ENCODE measurements at places on chromosomes 7 and 10.

DNA sequence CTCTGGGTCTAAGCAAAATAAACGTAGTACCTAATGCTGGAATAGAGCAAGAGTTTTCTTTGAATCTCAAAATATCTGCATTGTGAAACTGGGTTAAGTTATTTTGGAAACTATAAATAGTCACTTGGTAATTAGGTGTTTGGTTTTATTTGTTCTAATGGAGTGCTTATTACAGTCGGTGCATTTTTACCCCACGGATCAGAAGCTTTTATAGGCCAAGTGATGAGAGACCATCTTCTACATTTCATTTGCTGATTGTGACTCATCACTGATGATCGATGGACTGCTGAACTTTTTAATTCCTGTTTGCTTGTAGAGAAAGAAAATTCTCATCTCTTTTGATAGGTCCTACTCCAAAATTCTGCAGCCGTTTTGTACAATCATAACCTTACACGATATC, 28.2 kb downstream of the MGMT start:
- no peak for DNase-seq

- DNase-seq: no peak
These were observed 547.8 kb downstream of the SORCS3 start for GRCh38 chr10:105188737-105189462.

DNA sequence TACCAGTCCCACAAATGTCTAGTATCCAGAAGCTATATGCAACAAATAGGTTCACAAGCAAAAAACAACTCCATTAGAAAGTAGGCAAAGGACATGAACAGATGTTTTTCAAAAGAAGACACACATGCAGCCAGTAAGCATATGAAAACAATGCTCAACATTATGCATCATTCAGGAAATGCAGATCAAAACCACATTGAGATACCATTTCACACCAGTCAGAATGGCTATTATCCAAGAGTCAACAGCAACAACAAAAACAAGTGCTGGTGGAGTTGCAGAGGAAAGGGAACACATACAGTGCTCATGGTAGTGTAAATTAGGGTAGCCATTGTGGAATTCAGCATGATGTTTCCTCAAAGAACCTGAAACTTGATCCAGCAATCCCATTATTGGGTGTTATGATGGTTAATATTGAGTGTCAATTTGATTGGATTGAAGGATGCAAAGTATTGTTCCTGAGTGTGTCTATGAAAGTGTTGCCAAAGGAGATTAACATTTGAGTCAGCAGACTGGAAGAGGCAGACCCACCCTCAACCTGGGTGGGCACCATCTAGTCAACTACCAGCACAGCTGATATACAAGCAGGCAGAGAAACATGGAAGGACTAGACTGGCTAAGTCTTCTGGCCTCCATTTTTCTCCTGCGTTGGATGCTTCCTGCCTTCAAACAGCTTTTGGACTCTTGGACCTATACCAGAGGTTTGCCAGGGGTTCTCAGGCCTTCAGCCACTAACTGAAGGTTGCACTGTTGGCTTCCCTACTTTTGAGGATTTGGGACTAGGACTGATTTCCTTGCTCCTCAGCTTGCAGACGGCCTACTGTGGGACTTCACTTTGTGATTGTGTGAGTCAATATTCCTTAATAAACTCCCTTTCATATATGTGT, 218.4 kb upstream of the SEMA3D start:
- no peak for DNase-seq

DNA sequence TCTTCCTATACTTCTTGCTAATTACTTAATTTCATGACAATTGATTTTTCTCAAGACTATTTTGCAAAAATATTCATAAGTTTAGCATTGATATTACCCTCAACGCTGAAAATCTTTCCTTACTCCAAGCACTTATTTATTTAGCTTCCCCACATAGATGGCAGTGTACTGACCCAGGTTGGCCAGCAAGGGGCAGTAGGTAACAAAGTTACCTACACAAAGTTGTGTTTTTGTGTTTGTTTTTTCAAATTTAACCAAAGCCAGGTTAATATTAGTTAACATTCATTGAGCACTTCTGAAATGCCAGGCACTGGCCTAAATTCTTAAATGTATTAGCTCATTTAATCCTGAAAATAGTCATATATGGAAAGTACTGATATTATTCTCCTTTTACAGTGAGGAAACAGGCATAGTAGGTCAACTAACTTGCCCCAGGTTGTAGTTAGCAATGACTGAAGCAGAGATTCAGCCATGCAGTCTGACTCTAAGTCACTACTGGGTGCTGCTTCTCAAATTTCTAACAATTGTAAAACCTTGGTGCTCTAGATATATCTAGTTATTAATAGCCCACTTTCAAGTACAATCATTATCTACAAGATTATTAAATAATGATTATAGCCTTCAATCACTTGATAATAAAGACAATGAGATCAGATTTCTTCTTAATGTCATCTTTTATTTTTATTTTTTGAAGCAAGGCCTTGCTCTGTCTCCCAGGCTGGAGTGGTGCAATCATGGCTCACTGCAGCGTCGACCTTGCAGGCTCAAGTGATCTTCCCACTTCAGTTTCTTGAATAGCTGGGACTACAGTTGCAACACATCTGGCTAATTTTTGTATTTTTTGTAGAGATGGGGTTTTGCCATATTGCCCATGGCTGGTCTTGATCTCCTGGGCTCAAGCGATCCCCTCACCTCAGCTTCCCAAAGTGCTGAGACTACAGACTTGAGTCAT, 5.8 kb upstream of the GGCT start:
- peak; percentile 49 for DNase-seq

- DNase-seq: peak; percentile 81
These were observed 15.8 kb downstream of the BTBD16 start for GRCh38 chr10:122286867-122287266.

- peak; percentile 70 for DNase-seq
These were observed 10.1 kb upstream of the ADAP1 start for GRCh38 chr7:964401-965231.

DNA sequence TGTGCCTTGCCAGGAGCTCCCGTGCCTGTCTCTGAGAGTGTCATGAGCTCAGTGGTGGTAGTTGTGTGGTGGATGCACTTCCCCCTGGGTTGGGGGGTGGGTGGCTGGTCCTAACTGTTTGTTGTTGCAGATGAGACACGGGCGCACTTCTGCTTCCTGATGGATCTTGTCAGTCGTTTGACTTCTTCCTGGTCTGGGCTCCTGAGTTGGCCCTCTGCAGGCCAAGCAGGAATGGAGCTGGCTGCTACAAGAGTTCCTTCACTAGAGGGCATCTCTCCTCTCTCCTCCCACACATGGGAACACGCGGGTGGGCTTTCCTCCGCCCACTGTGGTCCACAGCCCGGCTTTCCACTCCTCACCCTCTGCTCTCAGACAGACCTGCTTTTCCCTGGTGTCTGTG, 82.0 kb downstream of the BMS1 start:
- DNase-seq: no peak

DNA sequence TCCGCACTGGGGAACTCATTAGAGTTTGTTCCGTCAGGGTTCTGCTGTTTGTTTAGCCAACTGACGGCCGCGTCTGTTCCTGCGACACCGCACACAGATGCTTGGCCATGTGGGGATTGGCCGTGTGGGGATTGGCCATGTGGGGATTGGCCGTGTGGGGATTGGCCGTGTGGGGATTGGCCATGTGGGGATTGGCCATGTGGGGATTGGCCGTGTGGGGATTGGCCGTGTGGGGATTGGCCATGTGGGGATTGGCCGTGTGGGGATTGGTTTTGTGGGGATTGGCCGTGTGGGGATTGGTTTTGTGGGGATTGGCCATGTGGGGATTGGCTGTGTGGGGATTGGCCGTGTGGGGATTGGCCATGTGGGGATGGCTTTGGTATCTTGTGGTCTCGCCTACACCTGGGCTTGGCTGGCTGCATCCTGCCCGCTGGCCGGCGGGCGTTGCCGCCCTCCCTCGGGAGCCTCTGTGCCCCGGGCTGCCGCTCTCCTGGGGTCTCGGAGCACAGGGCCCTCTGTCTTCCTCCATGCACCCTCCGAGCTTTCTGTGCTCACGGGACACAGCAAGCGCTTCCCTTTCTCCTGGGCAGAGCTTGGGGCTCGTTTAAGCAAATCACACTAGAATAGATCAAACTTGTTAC, 62.5 kb downstream of the NKX6-2 start:
- DNase-seq: no peak

DNA sequence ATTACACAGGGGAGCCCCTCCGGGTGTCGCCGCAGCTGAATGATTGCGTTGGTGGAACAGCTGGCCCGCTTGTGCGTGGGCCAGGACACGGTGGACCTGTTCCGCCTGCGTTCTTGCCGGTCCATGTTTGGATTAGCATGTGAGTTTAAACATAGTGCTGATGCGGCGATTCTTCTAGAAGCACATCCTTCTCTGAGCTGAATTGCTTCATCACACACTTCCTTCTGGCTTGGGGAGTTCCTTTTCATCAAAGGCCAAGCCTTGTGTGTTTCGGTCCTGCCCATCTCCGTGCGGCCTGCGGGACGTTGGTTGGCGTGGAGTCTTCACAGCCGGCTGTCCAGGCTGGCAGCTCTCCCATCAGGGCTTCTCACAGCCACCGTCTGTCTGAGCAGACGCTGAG, 45.5 kb upstream of the SLC29A4 start:
- peak; percentile 74 for DNase-seq

GRCh38 chr7:76216381-76217082, 14.8 kb downstream of the SRRM3 start:
- DNase-seq: no peak

DNA sequence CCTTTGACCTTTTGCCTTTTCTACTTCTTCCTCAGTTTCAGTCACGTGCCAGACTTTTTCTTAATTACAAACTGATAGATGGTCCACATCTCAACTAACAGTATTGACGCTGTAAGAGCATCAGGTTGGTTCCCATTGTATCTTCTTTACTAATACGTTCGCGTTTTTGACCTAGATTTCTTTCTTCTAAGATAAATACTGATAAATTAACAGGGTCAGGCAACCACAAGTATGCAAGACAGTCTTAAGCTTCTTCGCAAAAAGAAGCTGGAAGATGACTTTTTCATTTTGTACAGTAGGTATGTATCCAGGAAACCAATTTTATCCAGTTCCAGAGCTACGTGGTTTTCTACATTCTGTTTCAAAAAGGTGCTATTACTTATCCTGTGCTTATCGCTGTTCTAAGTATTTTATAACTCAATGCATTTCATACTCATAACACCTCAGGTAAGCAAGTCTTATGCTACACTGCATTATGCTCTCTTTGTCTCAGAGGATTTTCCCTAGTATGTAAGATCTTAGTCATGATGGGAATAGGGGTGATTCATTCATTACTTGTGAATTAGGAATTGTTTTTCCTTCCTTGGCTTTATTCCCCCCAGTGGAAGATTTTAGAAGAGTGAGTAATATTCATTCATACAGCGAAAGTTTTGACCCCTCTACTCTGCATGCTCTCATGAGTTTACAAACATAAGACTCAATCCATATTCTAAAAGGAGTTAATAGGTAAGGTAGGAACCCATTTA, 955 bp downstream of the DUS4L start:
- DNase-seq: peak; percentile 71

GRCh38 chr7:43363035-43363791, 219.7 kb upstream of the STK17A start:
- DNase-seq: no peak

- no peak for DNase-seq
These were observed 226.5 kb upstream of the PITRM1 start for GRCh38 chr10:3398825-3399646.

- peak; percentile 5 for DNase-seq
These were observed 97.4 kb upstream of the DIP2C start for GRCh38 chr10:786633-787474.

GRCh38 chr10:36163827-36164226, 521.7 kb upstream of the FZD8 start:
- no peak for DNase-seq

- DNase-seq: peak; percentile 20
These were observed 161.0 kb downstream of the TEX36 start for GRCh38 chr10:125521721-125522680.

DNA sequence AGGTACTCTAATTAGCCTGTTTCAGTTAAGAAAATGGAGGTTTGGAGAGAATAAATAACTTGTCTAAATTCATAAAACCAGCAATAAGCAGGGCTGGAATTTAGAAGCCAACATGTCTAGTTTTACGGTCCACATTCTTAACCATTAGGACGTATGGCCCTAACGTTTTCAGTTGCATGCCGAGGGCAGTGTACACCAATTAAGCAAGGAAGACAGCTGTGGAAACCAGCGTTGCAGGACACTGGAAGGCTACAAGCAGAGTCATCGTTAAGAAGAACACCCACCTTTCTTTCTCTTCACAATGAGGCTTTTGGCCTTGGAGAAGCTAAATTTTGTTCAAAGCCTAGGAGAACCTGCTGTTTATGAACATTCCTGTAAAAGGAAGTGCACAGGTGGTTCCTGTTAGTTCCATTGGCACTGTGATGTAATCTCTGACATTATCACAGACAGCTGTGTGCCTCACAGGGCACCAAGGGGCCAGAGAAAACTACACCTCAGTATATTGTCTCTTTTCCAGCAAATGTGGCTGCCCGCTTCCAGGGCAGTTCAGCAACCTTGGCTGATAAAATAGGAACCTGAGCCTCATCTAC, 21.0 kb downstream of the MPP7 start:
- no peak for DNase-seq

- DNase-seq: peak; percentile 20
These were observed 184.2 kb downstream of the FRMD4A start for GRCh38 chr10:14146501-14146900.

- DNase-seq: no peak
These were observed 408.0 kb downstream of the RPS24 start for GRCh38 chr10:78441694-78442093.

GRCh38 chr7:81244224-81244623, 325.4 kb upstream of the SEMA3C start:
- DNase-seq: no peak

- peak; percentile 76 for DNase-seq
These were observed 515 bp downstream of the RALA start for GRCh38 chr7:39623732-39624441.

- DNase-seq: no peak
These were observed 24.9 kb upstream of the SEC61G start for GRCh38 chr7:54783952-54784351.

Data from GM03348 (cell line).